Activated naive CD8-positive, alpha-beta T cell treated with anti-CD3 and anti-CD28 coated beads, Interleukin-2, amount 50 U/mL, for 16 hours (primary cell): ENCODE measurements at places on chromosomes 2 and 18.

- DNase-seq: no peak
These were observed 22.0 kb upstream of the RESP18 start for GRCh38 chr2:219354582-219354981.

GRCh38 chr18:13211534-13211933 lies 7.0 kb upstream of the LDLRAD4 start:
- DNase-seq: no peak

- no peak for DNase-seq
These were observed 111.6 kb downstream of the AGAP1 start for GRCh38 chr2:235605312-235606003.

- DNase-seq: no peak
These were observed 142.0 kb upstream of the GAREM1 start for GRCh38 chr18:32612651-32613050.
